ENCODE measurements at places on chromosomes 16 and 17.

DNA sequence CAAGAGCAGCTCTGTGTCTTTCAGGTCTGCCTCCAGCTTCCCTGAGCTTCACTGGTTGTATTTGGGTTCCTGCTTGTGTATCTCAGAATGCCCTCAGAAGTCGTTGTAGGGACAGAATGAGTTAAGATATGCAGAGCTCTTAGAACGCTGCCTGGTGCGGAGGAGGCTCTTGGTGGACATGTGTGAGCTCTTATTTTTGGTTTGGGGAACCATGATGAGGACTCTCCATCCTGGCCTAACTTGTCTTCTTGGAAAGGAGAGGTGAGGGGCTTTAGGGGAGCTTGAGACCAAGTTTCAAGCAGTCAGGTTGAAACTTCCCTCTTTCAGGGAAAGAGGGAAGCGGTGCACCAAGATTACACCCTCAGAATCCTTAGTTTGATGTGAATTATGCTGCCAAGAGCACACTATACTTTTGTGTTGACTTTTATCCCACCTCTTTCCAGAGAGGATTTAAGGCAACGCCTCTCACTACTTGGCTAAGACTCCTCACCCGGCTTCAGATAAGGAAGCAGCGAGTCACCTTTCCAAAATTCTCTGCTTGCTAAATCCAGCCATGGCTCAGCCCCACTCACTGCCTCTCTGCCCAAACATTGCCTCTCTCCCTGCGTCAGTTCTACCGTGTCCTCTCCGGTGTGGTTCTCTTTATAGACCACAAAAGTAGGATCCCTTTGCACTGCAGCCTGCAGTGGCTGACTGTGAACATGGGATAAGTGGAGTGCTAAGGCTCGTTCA lies 12.7 kb downstream of the CDK5RAP3 start:
- no peak for DNase-seq

GRCh38 chr17:78585006-78585630 lies 7.9 kb upstream of the DNAH17 start:
- DNase-seq = no peak

DNA sequence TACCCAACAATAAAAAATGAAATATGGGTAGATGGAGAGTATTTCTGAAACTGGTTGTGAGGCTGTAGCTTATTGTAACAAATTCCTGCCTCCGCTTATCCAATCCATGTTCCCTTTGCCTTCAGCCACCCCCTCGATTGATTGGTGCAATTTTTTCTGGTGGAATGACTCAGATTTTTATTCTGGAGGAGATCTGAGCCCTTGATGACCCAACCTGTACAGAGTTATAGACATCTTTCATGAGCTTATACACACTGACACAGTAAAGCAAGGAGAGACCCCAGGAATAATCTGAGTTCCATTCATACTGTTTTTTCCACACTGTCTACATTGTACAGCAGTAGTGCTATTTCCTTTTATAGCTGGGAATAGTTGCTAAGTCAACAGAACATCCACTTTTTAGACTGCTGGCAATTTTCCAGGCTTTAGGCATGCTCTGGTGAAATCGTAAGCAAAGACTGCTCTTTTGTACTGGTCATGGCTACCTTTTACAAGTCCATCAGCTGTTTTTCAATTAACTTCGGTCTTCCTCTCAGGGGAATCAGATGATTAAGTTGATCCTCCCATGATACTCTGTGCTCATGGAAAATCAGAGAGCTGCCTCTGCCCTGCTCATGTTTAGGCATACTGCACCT lies 30.1 kb downstream of the CCL4 start:
- DNase-seq = no peak

DNA sequence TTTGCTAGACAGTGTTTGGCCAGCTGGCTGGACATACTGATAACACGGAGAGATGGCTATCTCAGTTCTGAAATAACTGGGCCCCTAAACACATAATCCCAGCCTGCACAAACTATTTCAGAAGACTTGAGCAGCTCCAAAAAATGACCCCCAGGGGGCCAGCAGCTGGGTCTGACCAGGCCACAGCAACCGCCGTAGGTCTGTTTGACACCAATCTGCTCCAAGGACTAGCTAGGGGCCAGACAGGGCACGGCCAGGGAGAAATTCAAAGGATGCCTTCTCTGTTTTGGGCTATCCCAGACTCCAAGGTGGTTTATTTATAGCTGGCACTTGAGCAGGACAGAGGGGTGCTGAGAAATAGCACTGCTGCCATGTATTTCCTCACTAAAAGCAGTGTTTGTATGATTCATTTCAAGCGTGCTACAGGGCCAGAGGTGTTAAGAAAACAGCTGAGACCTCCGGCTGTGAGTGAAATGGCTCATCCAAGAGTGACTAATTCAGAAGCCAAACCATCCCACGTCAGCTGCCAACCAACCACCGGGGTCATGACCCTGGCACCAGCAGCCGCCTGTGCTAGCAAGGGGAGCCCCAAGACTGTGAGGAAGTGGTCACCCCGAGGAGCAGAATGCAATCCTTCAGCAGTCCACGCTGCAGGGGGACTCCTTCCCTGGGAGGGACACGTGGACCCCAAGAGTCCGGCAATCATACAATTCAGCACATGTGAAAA lies 5.7 kb downstream of the GGA2 start:
- DNase-seq = peak; percentile 57

- no peak for DNase-seq
Observed at GRCh38 chr17:55672585-55673501, 49.8 kb downstream of the TMEM100 start.

All from erythroblast (primary cell).